Stimulated activated CD4-positive, alpha-beta T cell treated with anti-CD3 and anti-CD28 coated beads, Interleukin-2, amount 100 ng/mL, for 24 hours (primary cell): ENCODE measurements at places on chromosomes 2 and 18.

DNA sequence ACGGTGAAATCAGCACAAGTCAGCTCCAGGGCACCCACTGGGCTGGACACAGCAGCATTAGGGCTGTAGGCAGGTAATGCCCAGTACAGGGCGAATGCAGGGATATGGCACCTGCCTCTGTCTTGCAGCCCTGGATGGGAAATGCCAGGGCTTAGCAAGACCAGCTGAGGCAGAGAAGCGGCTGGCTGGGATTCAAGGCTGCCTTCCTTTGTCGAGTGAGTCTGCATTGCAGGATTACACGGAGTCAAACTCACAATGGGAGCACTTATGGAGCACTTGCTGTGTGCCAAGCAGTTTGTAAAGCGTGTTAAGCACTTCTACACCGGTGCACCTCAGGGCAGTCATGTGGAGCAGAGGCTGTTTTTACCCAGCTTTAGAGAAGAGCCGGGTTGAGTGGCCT is 87.3 kb upstream of the HDAC4 start:
- no peak for DNase-seq

DNA sequence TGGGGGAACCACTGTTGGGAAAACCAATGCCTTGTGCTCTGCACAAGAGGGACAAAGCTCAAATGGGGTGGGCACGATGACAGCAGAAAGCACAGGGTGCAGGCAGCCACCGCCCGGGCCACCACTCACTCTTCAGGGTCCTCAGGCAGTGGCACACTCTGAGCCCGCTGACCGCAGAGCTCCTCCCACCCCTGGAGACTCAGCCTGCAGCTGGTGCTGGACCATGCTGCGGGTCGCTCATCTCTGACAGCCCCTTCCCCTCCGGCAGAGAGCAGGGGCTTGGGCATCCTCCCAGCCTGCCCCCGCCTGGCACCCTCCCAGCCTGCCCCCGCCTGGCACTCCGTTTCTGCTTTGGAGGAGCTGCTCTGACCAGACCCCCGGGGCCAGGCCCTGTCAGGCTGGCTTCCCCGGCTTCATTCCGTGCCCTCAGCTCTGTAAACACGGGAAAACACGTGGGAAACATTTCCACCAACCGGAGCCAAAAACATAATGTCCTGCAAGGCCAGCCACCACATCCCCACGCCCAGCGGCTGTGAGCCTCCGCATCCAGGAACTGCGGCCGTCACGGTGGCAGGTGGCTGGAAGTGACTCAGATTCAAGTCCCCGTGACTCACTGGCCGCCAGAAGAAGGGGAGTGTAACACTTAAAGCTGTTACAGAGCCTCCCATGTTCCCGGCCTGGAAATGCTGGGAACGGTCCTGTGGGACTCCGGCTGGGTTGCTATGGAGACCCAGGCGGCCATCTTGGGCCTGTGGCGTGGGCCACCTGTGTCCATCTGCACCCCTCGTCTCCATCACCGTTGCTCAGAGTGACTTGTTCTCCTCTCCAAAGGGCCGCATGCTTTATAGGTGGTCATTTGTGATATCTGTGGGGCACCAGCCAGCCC is 6.8 kb upstream of the SNED1 start:
- no peak for DNase-seq

DNA sequence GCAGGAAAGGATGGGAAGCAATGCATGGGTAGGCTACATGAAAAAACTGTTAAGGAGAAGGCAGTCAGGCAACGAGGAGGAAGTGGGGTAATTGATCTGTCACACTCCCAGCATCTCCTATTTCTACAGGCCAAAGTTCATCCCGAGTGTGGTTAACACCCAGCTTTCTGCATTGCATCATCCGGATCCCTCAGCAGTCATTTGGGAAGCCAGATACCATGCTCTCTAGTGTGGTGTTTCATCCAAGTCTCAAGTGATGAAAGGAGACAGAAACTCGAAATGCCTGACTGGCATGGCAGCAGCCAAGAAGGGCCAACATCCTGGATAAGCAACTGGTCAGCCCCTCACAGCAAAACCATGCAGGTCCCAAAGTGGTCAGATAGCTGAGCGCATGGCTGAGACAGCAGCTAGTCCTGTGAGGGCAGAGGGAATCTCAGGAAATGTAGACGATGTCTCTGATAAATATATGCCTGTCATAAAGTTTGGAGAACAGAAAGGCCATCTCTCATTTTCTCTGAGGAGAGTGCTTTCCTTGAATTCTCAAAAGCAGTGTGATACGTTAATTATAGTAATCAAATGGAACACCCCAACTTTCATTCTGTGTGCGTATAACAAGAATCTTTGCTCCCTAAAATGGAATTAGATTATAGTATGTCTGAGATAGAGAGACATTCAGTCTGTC is 24.8 kb upstream of the HNRNPA3 start:
- no peak for DNase-seq

DNA sequence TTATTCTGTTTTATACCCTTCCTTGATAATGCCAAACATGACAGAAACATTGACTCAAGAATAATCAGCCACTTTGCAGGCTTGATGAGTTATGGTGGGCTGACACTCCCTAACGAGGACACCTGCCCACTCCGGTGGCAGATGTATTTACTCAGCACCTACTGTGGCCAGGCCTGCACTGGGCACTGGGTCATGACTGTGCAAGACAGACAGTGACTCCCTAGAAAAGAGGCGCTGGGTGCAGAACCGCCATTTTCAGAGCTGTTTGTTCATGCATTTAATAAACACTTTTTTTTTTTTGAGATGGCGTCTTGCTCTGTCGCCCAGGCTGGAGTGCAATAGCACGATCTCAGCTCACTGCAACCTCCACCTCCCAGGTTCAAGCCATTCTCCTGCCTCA is 32.5 kb downstream of the SNED1 start:
- DNase-seq: no peak

GRCh38 chr2:179842498-179843153 is 18.8 kb downstream of the ZNF385B start:
- no peak for DNase-seq

DNA sequence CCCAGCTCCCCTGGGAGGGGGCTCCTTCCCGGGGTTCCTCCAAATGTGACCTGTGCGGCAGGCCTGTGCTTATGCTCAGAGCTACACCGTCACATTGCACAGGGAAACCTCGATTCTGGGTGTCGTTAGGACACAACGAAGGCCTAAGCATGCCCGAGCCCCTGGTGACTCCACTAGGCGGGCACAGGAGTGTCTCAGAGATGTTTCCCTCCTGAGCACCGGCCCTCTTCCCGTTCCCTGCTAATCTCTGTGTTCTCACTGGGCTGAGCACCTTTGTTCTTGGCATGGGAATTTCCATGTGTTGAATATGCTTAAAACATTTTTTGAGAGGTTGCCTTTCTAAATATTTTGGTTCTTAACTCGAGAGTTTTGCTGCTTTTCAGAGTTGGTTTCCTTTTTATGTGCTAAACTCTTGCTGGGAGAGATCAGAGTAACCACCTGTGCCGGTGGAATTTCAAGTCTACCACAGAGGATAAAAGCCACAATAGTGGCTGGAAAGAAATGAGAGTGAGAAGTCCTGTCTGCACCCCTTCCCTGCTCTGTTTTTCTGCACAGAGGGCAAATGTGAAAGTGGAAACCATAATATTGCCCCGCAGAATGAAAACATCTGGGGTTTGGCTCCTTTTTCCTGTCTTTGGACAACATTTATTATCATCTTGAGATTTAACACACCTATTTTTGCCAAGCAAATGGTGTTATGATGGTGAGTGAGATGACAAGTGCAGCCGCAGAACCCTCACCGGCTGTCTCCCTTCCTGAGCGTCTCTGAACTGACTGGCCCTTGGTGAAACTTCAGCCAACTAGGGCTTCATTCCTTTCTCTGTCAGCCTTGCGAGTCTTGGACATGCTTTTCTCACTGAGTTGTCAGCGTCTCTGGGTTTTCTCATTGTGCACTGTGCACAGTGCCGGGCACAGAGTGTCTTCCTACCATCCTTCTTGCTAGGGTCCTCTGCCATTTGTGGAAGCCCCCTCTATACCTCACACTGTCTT is 154.1 kb downstream of the VAPA start:
- DNase-seq: no peak

DNA sequence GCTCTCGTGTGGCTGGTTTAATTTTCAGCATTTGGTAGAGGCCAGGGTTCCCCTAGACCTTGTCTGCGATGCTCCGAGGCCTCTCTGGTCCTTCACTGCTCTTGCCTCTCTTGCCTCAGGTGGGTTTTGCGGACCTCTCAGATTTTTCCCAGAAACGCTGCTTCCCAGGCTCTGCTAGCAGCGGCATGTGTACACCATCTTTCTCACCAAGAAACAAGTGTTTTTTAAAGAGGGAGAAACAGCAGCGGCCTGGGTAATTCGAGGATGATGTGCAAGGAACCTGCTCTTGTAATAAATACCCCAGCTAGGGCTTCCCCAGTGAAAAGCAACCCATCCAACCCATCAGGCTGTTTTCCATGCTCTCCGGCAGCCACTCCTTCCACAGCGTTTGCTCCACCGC is 33.5 kb upstream of the COL6A3 start:
- DNase-seq: no peak
